Substantia nigra (tissue), 51 donors: ENCODE measurements at places on chromosomes 4 and X.

DNA sequence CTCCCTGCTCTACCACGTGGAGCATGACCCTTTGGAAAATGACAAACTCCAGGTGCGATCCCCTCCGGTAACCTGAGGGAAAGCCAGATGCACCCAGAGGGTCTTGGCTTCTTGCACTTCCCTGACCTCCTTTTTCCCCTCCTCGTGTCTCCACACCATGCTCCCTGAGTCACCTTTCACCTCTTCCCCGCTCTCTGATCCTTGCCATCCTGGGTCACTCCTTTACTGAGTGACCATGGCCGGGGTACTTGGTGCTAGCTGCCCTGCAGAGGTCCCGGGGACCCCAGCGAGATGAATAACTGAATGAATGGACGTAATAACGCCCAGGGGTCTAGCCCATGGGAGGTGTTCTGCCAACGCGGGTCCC, 401 bp upstream of the ZFP92 start:
- no peak for DNase-seq

GRCh38 chr4:15718959-15719358, 16.1 kb downstream of the BST1 start:
- no peak for DNase-seq

DNA sequence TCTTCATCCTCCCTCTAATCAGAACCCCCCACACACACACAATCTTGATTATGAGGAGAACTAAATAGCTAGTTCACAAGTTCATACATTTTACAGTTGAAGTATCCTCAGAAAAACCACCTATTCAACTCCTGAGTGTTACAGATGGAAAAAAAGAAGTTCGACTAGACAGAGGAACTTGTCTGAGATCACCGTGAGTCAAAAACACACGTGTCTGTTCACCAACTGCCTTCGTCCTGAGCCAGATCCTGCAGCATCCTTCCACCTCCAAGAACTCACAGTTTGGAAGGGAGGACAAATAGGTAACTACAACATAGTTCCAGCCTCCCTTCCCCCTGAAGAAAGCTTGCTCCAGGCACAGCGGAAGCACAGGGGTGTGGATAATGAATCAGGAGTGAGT, 19.0 kb upstream of the IRAK1 start:
- no peak for DNase-seq

GRCh38 chr4:99062120-99062519, 26.5 kb downstream of the ADH5 start:
- DNase-seq, result no peak

DNA sequence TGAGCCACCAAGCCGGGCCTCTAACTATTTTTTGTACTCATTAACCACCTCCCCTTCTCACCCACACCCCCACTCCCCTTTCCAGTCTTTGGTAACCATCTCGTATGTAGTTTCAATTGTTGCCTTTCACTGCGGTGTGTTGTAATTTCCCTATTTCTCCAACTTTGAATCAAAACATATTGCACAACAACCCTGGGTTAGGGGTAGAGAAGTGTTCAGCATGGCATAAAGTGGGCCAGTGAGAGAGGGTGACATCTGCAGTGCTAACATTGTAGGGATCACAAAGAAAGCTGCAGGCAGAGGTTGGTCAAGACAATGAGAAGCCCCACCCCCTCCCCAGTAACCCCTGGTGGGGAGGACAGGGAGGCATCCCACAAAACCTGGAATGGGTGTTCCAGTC, 92.7 kb downstream of the SPATA18 start:
- no peak for DNase-seq

DNA sequence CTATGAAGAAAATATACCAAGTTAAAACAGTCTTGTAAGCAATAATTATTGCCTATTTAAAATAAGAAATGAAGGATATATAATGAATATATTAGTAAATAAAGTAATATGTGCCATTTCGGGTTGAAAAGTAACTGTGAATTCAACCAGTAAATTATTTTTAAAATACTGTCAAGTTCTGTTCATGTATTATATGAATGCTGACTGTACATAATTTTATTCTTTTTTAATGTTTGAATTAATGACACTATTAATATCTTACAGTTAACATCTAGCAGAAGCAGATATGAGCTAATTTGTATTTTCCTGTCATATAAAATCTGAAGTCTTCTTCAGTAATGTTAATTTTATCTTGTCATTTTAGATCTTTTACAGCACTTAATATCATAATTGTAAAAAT, 632.9 kb downstream of the CCSER1 start:
- no peak for DNase-seq
